NCI-H1417 treated with DMSO at 0.1 percent for 48 hours (cell line): ENCODE measurements at places on chromosomes 3 and 15.

DNA sequence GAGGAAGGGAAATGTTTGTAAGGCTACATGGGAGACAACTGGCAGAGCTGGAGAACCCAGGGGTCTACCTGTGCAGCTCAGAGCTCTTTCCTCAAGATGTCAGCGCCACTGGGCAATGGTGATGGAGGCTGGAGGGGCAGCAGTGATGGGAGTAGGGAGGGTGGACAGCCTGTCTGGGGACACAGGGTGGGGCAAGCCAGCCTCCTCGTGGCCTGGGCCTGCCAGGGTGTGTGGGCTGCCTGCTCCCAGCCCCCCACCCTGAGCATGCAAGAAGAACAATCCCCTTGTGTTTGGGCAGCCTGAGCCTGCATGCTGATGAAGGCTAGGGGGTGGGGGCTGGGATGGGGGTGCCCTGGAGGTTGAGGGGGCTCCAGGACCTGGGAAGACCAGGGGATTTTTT is 1.2 kb downstream of the PCBP4 start:
- DNase-seq = no peak

- no peak for DNase-seq
These were observed 10.9 kb downstream of the PXYLP1 start for GRCh38 chr3:141242377-141243092.

DNA sequence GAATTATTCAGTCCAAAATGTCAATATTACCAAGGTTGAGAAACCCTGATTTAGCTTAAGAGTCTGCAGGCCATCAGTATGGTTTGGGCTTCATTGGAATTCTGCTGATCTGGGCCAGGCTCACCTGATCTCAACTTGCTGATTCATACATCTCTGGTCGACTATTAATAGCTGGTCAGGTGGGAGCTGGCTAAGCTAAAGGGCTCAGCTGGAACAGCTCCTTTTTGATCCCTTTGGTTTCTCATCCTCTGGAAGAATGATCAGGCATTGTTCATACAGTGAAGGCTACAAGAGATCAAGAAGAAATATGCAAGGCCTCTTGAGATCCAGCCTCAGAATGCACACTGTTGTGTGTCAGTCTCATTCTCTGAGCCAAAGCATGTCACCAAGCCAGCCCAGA is 123.3 kb upstream of the MME start:
- DNase-seq = no peak

GRCh38 chr3:71563827-71564226 is 19.7 kb downstream of the FOXP1 start:
- no peak for DNase-seq

DNA sequence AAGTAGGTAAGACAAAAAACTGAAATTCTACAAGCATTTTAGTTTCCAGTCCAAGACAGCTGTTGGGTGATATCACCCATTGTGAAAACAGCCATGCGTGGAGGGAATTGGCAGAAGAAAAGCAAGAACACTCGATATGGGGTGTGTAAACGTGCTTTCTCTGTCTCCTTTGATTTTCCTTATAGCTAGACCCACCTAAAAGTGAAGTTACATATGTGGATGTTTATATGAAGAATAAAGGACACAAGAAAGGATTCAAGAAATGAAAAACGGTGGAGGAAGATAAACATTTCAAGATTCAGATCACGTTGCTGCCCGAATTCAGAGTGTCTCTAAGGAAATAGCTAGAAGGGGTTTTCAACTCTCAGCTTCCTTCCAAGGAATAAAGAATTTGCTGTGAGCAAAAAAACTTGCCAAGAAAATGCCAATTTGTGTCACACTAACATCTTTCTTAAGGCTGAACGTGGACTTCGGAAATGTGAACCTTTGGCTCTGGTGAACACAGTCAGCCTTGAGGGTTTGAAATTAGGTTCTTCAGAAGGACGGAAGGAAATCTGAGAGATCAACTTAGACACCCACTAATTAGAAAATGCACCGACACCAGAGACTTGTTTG is 269.0 kb upstream of the ADAMTS9 start:
- no peak for DNase-seq

DNA sequence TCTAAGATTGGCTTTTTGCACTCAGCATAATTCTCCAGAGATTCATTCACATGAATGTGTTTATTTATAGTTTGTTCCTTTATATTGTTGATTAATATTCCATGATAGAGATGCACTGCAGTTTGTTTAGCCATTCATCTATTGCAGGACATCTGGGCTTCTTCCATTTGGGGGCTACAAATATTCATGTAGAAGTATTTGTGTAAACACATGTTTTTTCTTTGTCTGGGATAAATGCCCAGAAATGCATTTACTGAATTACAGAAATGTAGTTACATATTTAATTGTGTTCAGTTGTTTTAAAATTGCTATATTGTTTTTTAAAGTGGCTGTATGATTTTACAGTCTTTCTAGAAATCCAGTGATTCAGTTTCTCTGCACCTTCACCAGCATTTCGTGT is 635.0 kb downstream of the ZIC1 start:
- DNase-seq = no peak

- DNase-seq = no peak
These were observed 7.9 kb upstream of the SOX2 start for GRCh38 chr3:181703601-181704420.

- DNase-seq = no peak
These were observed 112.4 kb downstream of the ADAMTSL3 start for GRCh38 chr15:83766339-83766738.

DNA sequence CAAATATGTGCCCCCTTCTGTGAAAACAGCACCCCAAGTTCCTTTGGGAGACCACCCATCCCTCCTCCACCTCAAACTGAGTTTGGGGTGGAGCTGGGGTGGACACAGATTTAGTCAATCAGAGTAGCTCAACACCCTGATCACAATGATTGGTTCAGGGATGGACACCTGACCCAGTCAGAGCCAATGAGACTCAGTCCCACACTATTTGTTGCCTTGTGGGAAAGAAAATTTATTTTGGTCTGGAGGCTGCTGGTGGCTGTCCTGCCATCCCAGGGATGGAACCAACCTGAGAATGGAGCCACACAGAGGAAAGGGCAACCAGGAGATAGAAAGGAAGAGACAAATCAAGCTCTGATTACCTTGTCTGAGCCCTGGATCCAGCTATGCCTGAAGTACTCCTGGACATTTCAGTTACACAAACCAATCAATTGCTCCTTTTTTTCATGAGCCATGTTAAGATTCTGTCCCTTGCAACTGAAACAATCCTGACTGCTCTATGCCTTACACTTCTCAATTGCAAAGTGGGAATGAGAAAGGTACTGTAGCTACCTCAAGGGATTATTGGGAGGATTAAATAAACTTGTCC is 10.6 kb downstream of the DNASE1L3 start:
- no peak for DNase-seq

GRCh38 chr3:58063022-58063815 is 55.0 kb downstream of the FLNB start:
- DNase-seq = no peak

- DNase-seq = no peak
These were observed 976.0 kb downstream of the ROBO1 start for GRCh38 chr3:78791753-78792152.

GRCh38 chr3:105497386-105497785 is 130.7 kb downstream of the ALCAM start:
- DNase-seq = no peak

DNA sequence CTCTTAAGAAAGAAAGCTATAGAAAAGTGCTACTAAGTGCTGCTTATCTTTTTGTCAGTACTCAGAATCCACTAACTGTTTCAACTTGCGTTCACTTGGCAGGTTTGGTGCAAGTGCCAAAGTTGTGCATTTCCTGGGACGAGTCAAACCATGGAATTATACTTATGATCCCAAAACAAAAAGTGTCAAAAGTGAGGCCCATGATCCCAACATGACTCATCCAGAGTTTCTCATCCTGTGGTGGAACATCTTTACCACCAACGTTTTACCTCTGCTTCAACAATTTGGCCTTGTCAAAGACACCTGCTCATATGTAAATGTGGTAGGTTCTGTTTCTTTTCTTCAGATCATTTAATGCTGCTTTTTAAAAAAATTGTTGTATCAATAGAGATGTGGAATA is 32.6 kb downstream of the GYG1 start:
- DNase-seq = no peak

- DNase-seq = no peak
These were observed 280.5 kb downstream of the GAP43 start for GRCh38 chr3:115903843-115904242.

GRCh38 chr3:30680789-30681648 is 74.6 kb downstream of the TGFBR2 start:
- no peak for DNase-seq

DNA sequence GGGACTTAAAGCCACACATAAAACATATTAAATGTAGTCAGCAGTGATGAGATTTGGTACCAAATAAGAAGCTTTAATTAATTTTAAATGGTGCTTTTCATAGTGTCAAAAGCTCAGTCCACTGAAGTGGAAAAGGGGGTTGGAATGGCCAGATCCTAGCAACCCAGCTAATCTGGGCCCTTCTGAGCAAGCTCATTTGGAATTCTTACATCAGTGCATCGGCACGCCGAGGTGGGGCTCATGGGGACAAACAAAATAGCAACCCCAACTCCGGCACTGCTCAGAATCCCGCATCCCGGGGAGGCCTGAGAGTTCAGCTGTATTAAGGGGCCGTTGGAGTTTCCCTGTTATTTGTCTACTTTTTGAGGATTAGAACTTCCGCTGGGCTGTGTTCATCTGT is 526.4 kb downstream of the SOX2 start:
- DNase-seq = no peak

GRCh38 chr3:197542741-197543454 is 12.9 kb downstream of the BDH1 start:
- DNase-seq = no peak

DNA sequence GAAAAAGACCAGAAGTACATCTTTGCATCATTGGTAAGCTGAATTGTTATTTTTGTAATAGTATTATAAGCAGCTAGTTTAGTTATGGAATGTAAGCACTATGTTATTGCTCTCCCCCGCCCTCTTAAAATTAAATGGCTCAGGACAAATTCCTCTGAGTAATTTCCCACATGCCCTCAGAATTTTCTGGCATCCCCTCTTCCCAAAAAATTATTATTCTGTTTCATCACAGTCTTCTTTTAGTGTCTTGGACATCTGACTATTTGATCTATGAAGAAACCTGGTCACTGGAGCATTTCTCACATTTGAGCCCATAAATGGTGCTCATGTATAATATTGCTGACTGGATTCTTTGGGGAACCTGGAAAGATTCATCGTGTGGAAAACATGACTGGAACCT is 68.3 kb downstream of the KLHL25 start:
- DNase-seq = no peak

GRCh38 chr3:17747174-17747889 is 4.9 kb upstream of the TBC1D5 start:
- DNase-seq = no peak
